ENCODE measurements at places on chromosomes 1 and 21. TPM values are rescaled to one million over a fixed set of nuclear protein-coding genes. Genes with fewer than 3 reads are reported as not detected.

DIRAS3 gene
- 3.0 TPM for total RNA-seq

IL10RB gene
- 31.4 TPM for total RNA-seq

C1orf115 gene
- total RNA-seq, result 10.0 TPM

SSX2IP gene
- total RNA-seq, result 33.3 TPM

LCE2A gene
- total RNA-seq, result not detected

KCNJ9 gene
- total RNA-seq, result 0.26 TPM

NRDC gene
- 108 TPM for total RNA-seq

SPATA45 gene
- not detected for total RNA-seq

MCOLN2 gene
- 0.90 TPM for total RNA-seq

RGS8 gene
- 0.05 TPM for total RNA-seq

TRIM58 gene
- 3.1 TPM for total RNA-seq

SYCP1 gene
- not detected for total RNA-seq

NPPB gene
- not detected for total RNA-seq

CDC42BPA gene
- 194 TPM for total RNA-seq

NCF2 gene
- 8.6 TPM for total RNA-seq

AMIGO1 gene
- 2.9 TPM for total RNA-seq

WNT4 gene
- 3.0 TPM for total RNA-seq

LCE3D gene
- not detected for total RNA-seq

AJAP1 gene
- 1.2 TPM for total RNA-seq

ASCL5 gene
- not detected for total RNA-seq

ICOSLG gene
- 2.7 TPM for total RNA-seq

CCDC190 gene
- 0.26 TPM for total RNA-seq

PRRX1 gene
- 85.2 TPM for total RNA-seq

TAS1R1 gene
- not detected for total RNA-seq

TCHHL1 gene
- not detected for total RNA-seq

DSCAM gene
- 0.21 TPM for total RNA-seq

LAD1 gene
- 12.6 TPM for total RNA-seq

PROX1 gene
- total RNA-seq, result 15.9 TPM

FCRL1 gene
- 0.63 TPM for total RNA-seq

ITLN1 gene
- 3.4 TPM for total RNA-seq

TNNT2 gene
- 15.2 TPM for total RNA-seq

AQP10 gene
- not detected for total RNA-seq

ENTREP3 gene
- total RNA-seq, result 2.6 TPM

FCRL6 gene
- total RNA-seq, result not detected

CHD1L gene
- total RNA-seq, result 29.8 TPM

UBASH3A gene
- total RNA-seq, result 0.32 TPM

STUM gene
- 2.5 TPM for total RNA-seq

All from urinary bladder (tissue), 4 donors.